ENCODE measurements at places on chromosomes 1 and 21.

DNA sequence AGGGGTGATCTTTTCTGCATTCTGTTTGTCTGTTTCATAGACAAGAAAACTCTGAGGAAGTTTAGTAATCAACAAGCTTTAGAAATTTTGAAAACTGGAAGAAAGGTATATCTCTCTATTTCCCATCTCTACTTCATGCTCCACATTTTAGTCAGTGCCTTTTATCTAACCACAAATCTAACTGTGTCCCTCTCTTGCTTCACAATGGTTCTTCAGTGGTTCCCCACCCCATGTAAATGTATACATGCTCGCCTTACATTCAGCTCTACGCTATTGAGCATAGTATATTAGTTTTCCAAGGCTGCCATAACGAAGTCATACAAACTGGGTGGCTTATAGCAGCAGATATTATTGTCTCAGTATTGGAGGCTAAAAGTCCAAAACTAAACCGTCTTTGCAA is 14.4 kb upstream of the SAMSN1 start:
- DNase-seq = no peak

GRCh38 chr1:205693421-205693991 is 13.2 kb upstream of the SLC45A3 start:
- DNase-seq = no peak

DNA sequence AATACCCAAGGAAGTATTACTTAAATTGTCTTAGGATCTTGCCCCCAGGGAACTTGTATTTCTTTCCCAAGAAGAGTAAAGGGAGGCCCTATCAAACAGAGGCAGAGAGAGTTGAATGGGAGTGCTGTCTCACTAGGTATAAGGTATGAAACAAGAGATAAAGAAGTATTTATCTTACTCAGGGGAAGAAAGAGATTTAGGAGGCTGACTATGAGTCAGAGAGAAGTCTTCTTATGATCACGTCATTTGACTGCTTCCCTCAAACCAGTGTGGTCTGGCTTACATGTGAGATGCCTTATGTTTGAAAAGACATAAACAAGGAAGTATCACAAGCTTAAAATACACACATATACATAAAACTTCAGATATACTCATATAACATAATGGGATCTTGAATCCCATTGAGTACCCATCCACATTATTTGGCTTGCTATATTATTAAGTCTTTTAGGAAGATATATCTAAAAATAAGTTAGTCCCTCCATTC is 29.6 kb downstream of the DUSP10 start:
- DNase-seq = peak; percentile 71

- no peak for DNase-seq
Measured at GRCh38 chr1:61922950-61923480, 180.7 kb downstream of the PATJ start.

DNA sequence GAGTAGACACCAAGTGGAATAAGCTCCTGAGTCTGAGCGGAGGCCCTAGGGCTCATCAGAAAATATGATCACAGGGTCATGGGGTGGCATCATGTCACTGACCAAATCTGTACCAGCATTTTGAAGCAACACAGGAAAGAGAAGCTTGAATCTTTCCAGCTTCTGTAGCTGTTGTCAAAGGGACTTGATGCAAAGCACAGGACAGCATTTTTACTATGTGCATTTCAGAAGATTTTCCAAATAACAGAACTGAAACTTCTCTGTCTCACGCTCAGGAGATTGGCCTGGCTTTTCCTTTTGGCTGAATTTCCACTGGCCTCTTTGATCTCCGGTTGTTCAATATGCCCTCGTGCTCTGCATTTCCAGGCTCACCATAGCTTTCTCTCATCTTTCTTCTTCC is 127.2 kb upstream of the ATP1B1 start:
- DNase-seq = no peak

DNA sequence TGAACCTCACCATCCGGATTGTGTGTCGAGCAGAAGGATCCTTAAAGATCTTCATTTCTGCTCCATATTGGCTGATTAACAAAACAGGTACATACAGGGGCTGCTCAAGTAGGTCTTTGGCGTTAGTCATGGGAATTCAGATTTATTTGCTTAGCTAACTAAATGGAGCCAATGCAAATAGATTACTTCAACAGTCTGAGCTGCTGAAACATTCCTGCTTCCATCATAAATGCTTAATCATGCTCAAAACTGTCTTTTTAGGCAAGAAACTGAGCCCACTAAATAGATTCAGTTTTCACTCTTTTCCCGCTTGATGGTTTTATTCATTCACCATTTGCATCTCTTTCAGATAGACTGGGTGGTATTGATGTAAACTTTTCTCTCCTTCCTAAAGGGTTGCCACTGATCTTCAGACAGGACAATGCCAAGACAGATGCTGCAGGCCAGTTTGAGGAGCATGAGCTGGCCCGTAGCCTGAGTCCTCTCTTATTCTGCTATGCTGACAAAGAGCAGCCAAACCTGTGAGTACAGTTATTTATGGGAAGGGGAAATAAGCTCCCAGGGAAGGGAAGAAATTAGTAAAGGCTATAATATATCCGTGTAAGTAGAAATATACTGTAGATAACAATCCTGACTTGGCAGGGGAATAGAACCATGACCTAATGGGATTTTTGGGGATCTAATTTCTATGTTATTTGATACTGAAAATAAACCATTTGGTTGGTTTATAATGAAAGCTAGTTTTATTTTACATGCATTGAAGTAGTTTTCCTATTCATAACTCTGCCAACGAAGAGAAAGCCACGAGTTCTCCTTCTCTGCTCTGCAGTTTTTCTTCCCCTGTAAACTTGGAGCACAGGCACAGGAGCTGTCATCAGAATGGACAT is 126.4 kb downstream of the VPS13D start:
- DNase-seq = peak; percentile 88

DNA sequence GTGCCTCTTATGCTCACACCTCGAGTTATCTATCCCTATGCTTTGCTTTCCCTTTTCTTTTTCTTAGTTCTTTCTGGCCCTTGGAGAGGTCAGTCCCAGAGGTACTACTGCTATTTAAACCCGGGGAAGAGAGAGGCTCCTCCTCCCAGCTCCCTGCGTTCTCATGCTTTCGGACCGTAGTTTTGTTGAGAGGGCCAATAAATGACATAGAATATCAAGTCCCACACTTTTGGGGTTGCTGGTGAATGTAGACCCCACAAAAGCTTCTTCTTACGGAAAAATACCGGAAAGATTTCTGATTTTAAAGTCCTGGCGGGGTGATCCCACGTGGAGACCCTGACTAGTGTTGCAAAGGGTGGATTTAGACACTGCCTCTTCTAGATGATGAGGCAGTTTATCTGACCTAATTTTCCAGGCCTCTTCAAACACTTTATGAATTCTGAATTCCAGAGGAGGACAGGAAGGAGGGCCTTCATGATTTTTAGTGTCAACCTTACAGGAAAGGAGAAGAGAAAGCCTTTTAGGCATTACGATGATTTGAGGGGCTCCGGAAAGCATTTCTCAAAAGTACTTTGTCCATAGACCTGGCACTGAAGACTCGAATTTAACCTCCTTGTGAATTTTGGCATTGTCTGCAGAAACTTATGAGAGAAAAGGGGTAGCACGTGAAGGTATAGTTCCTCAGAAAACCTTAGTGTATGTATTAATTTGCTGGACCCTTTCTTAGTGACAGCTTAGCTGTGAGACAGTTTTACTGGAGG is 694 bp downstream of the TMEM167B start:
- peak; percentile 41 for DNase-seq

DNA sequence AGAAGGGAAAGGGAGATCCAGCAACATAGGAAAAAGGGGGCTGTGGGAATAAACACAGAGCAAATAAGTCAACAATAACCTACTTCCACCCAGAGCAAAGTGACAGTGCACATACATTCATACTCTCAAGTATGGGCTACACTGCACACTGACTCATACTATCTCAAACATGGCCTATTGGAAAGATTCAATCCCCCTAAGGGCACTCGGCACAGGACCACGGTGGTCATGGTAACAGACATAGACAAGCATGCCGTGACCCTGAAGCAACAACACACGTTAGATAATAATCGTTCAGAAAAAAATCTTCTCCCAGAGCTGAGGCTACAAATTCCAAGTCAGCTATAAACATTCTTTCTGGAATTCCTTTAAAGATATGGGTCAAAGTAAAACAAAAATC is 16.8 kb upstream of the JAK1 start:
- DNase-seq = peak; percentile 96

- peak; percentile 86 for DNase-seq
Measured at GRCh38 chr1:89483010-89483756, 41.4 kb upstream of the LRRC8B start.

DNA sequence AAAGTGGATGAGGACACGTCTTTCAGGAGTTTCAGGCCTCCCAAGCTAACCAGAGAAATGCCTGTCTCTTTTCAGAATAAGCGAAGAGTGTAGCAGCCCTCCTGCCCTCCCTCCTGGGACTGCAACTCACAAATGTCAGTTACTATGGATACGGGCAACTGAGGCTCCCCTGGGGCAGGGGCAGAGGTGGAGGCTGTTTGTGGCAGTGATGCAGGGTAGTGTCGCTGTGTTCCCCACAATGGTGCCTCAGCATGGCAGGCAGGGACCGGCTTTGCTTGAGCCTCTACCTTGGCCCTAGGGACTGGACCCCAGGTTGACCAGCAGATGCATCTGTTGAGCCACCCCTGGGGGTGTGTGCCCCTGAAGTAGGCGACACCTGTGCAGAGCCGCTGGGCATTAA is 10.2 kb downstream of the NFASC start:
- no peak for DNase-seq

GRCh38 chr21:36807422-36807928 is 108.6 kb downstream of the SIM2 start:
- DNase-seq = no peak

DNA sequence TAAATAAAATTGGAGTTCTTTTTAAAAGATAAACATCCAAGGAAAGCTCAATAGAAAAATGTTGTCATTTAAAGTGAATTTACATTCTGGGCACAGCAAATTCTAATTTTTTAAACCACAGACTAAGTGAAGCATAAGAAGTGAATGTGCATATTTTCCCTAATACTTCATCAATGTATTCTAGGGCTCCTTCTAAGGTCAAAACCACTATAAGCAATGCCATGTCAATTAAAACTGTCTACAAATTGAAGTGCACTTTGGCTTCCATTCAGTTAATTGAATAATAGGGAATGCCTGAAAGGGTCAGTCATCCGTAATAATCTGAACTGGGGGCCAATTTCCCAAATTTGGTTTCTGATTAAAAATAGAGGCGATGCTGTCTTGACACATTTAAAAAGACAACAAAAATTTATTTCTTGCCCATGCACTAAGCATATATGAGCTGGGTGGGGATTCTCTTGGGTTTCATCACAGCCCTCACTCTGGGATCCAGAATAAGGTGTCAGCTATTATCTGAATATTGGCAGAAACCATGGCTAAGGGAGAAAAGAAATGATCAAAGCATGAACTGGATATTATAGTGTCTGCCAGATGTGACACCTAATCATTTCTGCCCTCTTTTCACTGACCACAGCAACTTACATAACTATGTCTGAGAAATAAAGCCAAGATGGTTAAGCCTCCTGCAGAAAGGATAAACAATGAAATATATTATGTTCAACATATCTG is 660.6 kb upstream of the B3GALT2 start:
- no peak for DNase-seq

DNA sequence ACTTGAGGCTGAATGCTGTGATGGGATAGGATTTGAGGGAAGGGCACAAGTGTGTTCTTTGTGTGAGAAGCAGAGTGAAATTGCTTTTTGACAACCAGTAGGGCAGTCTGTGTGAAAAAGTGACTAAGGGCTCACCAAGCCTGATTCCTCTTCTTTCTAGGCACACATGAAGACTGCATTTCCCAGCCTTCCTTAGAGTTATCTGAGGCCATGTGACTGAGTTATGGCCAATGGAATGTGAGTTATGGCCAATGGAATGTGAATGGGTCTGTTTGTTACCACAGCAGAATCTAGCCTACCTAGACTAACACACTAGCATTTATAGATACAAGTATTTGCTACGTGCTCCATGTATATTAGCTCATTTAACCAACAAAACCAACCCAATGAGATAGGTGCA is 35.3 kb upstream of the DIRAS3 start:
- DNase-seq = no peak

Measured in PC-3 (cell line).